ENCODE measurements at places on chromosomes 2 and 18.

DNA sequence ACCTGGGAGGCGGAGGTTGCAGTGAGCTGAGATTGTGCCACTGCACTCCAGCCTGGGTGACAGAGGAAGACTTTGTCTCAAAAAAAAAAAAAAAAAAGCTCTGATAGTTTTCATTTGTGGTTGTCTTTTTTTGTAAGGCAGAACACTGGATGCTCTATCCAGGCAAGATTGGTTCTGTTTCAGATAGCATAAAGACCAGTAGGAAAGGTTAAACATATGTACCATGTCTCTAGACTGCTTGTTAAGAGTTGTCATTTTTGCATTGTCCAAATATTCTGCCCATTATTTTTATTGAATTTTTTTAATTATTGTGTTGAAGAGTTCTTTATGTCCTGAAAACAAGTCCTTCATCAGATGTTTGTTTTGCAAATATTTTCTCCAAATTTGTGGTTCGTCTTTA, 60.0 kb downstream of the NCOA1 start:
- no peak for DNase-seq

- DNase-seq = peak; percentile 91
Measured at GRCh38 chr2:160492401-160493226, 993 bp downstream of the RBMS1 start.

GRCh38 chr18:48667276-48668254, 128.7 kb downstream of the CTIF start:
- DNase-seq = peak; percentile 68

- DNase-seq = no peak
Measured at GRCh38 chr2:234286956-234287355, 209.9 kb downstream of the ARL4C start.

GRCh38 chr2:25664183-25664964, 9.0 kb downstream of the DTNB start:
- no peak for DNase-seq

GRCh38 chr2:11827547-11827946, 81.1 kb downstream of the LPIN1 start:
- DNase-seq = no peak

GRCh38 chr2:67613227-67613626, 216.1 kb downstream of the ETAA1 start:
- no peak for DNase-seq

- no peak for DNase-seq
Measured at GRCh38 chr2:23411752-23412431, 26.9 kb downstream of the KLHL29 start.

Measured in cardiac septum (tissue), 1 donor.